Stimulated activated CD4-positive, alpha-beta T cell treated with anti-CD3 and anti-CD28 coated beads, Interleukin-2, amount 100 ng/mL, for 48 hours (primary cell): ENCODE measurements at places on chromosomes 4 and X.

DNA sequence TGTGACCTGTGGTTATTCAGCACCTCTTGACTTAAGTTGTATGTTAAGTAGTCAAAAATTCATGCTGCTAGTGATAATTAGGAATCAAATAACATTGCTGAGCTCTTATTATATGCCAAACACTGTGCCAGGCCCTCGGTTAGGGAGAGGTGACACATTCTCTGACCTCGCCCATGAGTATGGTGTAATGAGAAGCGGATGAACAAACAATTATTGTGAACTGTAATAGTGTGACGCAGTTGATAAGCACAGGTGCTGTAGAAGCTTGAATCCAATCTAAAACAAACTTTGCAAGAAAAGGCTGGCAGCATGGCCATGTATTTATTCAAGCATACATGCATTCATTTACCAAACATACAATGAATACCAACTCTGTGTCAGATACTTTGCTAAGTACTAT is 303.5 kb upstream of the HS3ST1 start:
- no peak for DNase-seq

DNA sequence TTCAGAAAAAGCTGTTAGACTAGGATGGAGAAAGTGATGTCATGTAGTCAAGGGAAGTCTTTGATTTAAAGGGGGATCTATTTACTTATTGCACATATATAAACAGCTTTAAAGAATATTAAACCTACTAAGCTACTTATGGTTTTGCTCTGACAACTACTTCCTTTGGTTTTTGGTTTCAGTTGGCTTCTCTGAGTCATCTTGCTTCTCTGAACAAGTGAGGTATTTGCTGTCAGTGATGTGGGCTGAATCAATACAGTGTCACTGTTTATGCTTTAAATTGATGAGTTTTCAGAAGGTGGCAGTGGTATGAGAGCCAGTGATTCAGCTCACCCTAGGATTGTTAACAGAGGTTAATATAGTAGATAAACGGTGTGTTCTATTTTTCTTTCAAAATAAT is 75.1 kb downstream of the CEP44 start:
- no peak for DNase-seq

- no peak for DNase-seq
These were observed 469.2 kb upstream of the DIPK2B start for GRCh38 chrX:45669715-45670340.

DNA sequence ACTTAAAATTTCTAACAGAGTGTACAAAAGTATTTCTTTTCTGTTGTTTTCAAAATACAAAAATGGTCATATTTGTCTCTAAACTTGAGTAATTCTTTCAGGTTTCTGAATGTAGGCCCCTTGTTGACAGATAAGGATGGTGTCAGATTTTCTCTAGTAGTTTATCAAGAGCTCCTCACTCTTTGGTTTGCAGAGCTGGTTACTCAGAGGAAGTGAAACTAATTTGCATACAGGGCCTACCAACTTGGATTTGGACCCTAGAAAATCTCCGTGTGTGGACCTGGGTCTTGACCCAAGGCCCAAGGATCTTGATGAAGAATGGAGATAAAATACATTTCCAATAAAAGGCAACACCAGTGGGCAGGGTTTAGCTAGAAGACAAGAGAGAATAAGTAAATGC is 433 bp upstream of the ADH6 start:
- DNase-seq, result no peak

- no peak for DNase-seq
These were observed 11.5 kb downstream of the FGB start for GRCh38 chr4:154574311-154574710.

- no peak for DNase-seq
These were observed 88.3 kb downstream of the VCX3A start for GRCh38 chrX:6446582-6446981.

DNA sequence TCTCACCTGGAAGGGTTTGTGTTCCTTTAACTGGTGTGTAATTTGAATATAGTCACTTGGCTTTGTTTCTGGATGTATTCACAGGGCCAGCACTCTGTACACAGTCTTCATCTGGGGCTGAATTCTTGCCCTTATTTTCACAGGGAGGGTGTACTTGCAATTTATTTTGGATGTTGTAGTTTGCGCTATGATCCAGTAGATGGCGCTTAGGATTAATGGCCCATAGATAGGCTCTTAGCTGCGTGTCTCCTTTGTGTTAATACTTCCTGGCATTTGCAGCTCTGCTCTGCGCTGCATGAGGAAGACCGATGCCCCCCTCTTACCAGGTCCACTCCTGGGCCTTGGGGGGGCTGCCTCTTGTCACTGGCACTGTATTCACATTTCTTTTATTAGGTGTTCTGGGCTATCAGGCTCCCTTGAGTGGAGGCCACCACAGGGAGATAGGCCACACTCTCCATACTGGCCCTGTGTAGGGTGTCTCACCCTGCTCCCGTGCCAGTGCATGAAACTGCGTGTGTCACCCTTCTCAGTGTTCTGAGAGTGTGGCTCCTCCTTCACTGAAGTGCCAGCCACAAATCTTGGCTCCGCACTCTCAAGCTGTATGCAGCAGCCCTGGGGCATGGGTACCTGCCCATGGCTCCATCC is 562.2 kb downstream of the ZIC3 start:
- DNase-seq, result no peak

- DNase-seq, result no peak
These were observed 236.6 kb upstream of the ANKRD50 start for GRCh38 chr4:124948976-124949597.
